Renal pelvis (tissue), 12 donors: ENCODE measurements at places on chromosomes 3 and 15. TPM values are rescaled to one million over a fixed set of nuclear protein-coding genes. Genes with fewer than 3 reads are reported as not detected.

ZBED2 gene
- 0.42 TPM for polyA plus RNA-seq

SCN11A gene
- polyA plus RNA-seq = 1.6 TPM

HRH1 gene
- polyA plus RNA-seq = 2.2 TPM

IL16 gene
- 5.2 TPM for polyA plus RNA-seq

PSTPIP1 gene
- 2.4 TPM for polyA plus RNA-seq

PPP2R3A gene
- 21.5 TPM for polyA plus RNA-seq

RPUSD2 gene
- 10.5 TPM for polyA plus RNA-seq

GOLGA6L2 gene
- polyA plus RNA-seq = not detected

LINGO1 gene
- polyA plus RNA-seq = 11.3 TPM

EBLN2 gene
- polyA plus RNA-seq = 2.5 TPM

ARNT2 gene
- polyA plus RNA-seq = 65.8 TPM

RBM6 gene
- 123 TPM for polyA plus RNA-seq

- no peak for DNase-seq
Measured at GRCh38 chr3:196756732-196757131, 17.1 kb downstream of the PAK2 start.

GRCh38 chr3:31170932-31171670, 276.6 kb upstream of the GADL1 start:
- DNase-seq = peak; percentile 30

- DNase-seq = no peak
Measured at GRCh38 chr3:169286214-169286613, 377.3 kb downstream of the MECOM start.

- no peak for DNase-seq
Measured at GRCh38 chr3:19432669-19433068, 284.4 kb downstream of the KCNH8 start.

DNA sequence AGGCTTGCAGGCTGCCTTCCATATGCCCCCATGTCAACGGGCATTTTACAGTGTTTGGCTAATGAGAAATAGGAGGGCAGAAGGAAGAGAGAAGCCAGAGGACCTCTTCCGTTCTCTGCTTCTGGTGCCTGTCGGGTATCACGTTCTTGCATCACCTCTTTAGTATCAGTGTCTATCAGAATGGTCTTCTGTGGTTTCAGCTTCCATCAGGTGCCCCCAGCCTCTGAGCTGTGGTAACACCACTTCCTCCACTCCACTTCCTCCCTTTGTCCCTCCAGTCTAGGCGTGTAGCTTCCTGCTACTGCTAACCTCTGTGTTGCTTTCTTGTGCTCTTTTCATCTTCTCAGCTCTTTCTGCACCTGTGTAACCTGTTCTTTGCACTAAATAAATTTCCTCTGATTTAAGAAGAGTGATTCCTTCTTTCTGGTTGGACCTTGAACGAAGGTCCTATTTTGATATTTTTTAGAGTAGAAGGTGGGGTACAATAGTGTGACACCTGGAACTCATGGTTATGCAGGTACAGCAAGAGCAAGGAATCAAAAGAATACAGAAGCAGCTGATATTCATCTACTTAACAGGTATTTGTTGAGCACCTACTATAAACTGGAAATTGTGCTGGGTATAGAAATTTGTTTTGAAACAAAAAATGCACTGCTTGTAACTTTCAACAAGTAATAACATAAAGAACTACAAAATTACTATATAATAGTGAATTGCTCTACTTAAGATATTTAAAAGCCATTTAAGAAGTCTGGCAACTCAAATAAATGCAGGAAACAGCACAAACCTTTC, 27.4 kb upstream of the FOXB1 start:
- DNase-seq = no peak

GRCh38 chr3:148513096-148513543, 184.6 kb upstream of the AGTR1 start:
- DNase-seq = no peak

- DNase-seq = no peak
Measured at GRCh38 chr15:77285057-77285997, 134.6 kb downstream of the PEAK1 start.

DNA sequence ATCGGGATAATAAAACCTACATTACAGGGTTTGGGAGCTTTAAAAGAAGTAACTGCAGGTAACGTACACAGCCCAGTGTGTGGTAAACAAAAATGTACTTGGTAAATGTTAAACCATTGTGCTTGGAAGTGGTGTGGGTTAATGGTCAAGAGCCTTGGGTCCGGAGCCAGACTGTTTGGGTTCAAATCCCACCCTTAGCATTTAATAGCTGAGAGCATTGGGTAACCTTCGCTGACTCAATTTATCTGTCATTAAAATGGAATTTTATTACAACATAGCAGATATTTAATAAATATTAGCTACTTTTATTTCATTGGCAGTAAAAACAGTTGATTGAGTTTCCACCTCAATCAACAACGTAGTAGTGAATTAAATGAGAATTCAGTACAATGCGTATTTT, 1.5 kb downstream of the FSTL1 start:
- DNase-seq = no peak

DNA sequence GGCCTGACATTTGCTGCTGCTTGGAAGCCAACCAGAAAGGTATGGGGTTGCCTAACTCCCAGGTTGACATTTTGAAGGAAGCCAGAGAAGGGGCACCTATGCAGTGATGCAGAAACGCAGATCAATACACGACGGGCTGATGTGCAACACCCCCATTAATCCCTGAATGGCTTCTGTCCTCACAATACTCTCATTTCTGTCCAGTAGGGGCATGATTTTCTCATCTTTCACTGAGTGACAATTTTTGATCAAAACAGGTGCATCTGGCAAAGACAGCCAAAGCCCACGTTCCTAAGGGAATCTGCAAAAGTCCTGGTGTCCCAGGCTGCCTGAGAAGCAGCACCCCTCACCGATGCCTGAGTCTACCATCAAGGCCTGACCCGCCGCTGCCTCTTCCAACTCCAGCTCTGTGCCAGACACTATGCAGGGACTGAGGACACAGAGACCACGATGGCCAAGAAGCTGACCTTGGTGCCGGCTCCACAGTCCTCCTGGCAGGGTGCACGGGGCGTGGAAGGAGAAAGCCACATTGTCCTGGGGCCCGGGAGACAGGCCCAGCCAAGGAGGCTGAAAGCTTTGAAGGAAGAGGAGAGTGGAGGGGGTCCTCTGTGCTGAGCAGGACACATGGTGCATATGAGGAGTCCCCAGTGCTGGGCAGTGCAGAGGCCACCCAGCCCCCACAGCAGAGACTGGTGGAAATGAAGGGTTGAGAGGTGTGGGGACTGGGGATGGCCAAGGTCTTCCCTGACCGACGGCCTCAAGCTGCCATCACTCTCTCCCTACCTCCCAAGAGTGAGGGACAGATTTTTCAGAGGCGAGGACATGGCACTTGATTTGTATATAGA, 159.6 kb downstream of the NUP210 start:
- no peak for DNase-seq

DNA sequence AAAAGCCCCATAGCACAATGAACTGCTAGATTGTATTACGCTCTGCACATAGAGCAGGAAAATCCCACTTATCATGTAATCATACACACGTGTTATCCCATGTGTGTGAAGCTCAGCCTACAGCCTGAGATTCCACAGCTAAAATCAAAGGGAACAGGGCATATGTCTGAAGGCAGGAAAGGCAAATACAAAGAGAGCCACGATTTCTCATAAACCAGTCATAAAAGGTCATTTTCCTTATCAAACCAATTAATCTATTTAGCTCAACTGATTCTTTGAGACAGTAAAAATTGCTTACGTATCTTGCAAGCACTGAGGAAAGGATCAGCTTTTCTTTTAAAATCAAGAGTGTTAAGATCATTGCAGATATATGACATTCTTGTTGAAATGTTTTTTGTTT, 199.5 kb upstream of the TBL1XR1 start:
- DNase-seq = no peak

DNA sequence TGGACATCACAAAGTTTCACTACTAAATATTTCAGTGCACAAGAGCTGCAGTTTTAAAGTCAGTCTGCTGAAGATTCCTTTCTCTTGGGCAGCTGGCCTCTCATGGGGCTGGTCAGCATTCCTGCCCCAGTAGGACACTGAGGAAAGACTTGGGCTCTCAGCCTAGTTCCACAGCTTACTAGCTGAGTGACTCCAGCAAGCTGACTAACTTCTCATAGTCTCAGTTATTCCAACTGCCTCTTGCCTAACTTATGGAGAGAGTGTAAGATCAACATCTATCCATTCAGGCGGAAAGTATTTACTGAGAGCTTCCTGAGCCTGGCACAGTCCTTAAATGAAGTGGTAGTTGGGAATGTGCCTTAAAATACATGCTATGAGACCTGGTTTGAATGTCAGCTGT, 27.0 kb downstream of the TM4SF4 start:
- DNase-seq = no peak

DNA sequence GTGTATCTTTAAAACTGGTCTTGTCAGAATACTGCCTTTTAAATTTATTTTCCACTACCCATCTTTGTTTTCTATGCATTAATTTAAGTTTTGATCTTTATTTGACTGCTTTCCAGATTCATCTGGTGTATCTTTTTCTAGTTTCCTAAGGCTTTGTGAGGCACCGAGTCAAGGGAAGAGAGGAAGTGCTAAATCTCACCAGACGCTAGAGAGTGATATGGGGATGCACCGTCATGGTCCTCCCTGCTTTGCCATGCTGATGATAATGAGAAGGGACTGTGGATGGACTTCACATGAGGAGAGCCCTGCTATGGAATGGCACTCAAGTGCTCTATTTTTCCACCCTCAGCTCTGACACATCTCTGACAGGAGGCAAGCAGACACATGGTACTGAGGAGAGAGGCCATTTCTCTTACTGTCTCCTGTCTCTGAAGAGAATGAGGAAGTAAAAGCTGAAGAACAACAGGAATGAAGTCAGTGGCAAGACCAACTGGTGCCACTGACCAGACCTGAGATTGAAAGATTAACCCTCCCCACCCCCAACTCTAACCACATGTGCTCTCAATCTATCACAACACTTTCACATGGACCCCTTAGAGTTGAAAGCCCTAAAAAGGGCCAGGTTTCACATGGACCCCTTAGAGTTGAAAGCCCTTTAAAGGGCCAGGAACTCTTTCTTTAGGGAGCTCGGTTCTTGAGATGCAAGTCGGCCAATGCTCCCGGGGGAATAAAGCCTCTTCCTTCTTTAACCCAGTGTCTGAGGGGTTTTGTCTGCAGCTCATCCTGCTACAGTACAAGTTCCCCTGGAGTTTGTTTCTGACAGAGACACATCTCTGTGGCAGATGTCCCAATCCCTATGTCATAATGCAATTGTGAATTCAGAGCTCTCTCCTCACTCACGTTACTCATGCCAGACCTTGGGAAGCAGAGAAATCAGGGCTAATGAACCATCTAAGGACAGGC, at the start of gene IQCF2:
Gene IQCF2, plus strand, starts transcription at position 913 of the 963 bp plus-strand sequence. CDS start 52 bp downstream, outside the sequence.
- no peak for DNase-seq

GRCh38 chr3:108513961-108514360, 3.6 kb upstream of the MYH15 start:
- DNase-seq = no peak

DNA sequence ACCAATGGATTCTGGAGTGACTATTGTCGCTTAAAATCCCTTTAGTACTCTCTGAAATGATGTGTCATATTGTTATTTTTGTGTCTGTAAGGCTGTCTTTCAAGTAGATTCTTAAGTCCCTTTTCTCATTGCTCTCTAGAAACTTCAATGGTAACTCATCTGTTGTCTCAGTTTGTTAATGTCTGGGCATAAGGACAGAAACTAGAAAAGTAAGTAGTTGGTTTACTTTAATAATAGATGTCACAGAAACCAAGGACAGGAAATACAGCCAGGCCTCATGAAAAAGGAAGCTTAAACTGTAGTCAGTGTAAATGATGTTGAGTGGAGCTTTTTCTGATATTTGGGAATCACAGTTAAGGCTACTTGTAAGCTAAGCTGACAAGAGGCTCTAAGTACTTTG, 730.2 kb upstream of the DPPA4 start:
- no peak for DNase-seq

GRCh38 chr3:95655363-95655986, 1158.9 kb upstream of the EPHA6 start:
- no peak for DNase-seq

GRCh38 chr3:180058238-180058637, 21.5 kb upstream of the PEX5L start:
- no peak for DNase-seq

GRCh38 chr15:48307586-48307985, 23.6 kb upstream of the DUT start:
- no peak for DNase-seq

DNA sequence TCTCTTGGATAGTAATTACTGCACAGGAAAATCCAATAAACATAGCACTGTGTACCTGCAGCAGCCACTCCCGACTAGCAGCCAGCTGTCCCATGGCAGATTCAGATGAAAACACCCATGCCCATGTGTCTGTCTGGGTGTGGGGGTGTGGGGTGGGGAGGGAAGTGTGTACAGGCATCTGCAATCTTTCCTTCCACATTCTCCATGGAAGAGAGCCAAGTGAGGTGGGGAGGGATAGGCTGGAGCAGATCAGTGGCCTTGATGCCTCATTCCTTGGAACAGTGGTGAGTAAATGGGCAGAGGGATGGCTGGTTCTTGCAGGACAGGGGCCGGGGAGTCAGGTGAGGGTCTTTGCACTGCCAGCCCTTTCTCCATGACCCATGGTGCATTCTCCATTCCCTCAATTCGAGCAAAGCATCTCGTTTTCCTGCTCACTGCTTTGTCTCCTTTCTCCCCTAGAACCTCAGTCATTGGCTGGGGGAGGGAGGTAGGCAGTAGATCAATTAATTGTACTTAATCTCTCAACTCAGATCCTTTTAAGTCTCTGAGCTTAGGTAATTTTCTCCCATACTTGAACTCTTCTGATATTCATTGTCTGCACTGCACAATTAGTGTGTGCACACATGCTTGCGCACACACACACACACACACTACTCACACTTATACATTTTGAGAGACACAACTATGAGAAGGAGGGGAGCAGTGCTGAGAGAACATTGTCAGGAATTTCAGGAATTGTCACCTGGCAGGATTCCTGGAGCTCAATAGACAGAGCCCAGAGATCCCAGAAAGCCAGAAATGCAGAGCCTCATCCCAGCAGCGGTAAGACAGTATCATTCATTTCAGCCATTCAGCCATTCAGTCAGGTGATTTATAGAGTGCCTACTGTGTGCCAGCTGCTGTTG, 31.9 kb downstream of the PDIA5 start:
- no peak for DNase-seq
